K562 (cell line): ENCODE measurements at places on chromosomes 16 and 17. TPM values are rescaled to one million over a fixed set of nuclear protein-coding genes. Genes with fewer than 3 reads are reported as not detected.

The KCTD11 gene
- total RNA-seq: 3.0 and 3.2 TPM in 2 replicates

The TLCD3B gene
- total RNA-seq: 0.20 and 0.22 TPM in 2 replicates

The HSPB9 gene
- 0.11 and 0.16 TPM in 2 replicates for total RNA-seq

The PDIA2 gene
- total RNA-seq: 0.58 and 0.67 TPM in 2 replicates

The BIRC5 gene
- total RNA-seq: 101 and 104 TPM in 2 replicates

The AXIN2 gene
- 2.4 and 2.8 TPM in 2 replicates for total RNA-seq

The CCDC154 gene
- 0.22 and 0.42 TPM in 2 replicates for total RNA-seq

The TBX21 gene
- total RNA-seq: 0.07 and 0.18 TPM in 2 replicates

The NPIPB13 gene
- 8.2 and 9.4 TPM in 2 replicates for total RNA-seq

The GAST gene
- not detected in 2 replicates for total RNA-seq

The ZNF768 gene
- 41.3 and 50.7 TPM in 2 replicates for total RNA-seq

The FNDC8 gene
- not detected in 2 replicates for total RNA-seq

The HCRT gene
- total RNA-seq: not detected in 2 replicates

The SLC6A2 gene
- not detected in 2 replicates for total RNA-seq

The SMIM5 gene
- total RNA-seq: not detected in 2 replicates
